ENCODE measurements at places on chromosomes 4 and X.

DNA sequence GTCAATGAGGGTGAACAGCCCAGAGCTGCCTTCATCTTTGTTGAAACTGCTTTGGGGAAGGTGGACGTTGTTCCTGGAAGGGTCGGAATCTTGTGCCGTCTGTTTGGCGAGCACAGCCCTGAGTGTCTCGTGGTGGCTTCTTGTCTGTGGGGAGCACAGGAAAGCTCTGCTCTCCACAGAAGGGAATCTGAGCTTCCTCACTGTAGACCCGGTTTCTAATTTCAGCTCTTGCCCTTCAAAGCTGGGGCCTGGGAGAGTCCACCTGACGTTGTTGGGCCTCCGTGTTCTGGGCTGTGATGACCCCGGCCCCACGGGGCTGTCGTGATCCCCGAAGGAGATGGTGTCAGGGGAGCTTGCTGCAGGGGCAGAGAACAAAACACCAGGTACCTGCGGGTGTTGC, 47.5 kb downstream of the SORCS2 start:
- no peak for DNase-seq

GRCh38 chrX:57906790-57907189, 3.5 kb downstream of the ZXDA start:
- no peak for DNase-seq

DNA sequence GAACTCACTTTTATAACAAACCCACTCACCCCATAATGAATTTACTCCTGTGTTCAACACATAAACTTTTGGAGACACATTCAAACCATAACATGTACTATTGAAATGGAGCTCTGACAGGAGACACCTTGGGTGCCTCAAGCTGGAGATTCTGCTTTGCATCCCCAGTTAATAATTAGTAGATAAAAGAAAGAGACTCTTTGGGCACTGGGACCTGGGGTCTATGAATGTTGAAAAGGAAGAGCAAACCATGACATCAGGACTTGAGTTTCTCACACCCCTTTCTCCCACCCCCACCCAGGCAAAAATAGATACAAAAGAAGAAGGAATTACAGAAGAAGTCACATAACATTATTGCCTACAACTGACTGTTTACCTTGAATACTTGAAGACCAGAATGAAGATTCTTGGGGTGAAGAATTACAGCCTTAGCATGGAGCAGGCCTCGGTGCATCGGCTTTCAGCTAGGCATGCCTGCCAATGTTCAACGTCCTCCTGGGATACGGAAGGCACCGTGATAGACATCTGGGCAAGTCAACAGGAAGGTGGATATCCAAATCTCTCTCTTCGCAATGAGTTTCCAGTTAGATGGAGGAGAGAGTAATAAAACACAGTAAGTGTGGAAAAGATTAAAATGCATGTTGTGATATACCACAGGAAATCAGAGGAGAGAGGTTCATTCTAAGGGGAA, 316.0 kb downstream of the TRIML1 start:
- DNase-seq, result no peak

DNA sequence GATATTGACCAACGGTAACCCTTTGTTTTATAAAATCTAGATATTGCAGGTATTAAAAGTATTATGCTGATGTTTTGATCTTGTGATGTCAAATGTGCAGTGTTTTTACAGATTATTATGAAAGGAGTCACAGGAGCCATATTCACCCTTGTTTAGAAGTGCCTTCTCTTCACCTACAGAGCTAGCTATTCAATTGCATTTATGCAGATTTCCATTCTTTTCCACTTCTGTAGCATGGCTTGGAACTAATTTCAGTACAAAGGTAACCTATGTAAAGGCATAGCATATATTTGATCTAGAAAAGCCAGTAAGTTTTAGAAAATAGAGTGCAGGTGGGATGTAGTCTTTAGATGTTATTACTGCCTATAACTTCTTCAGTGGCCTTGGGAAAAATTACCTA, 176.2 kb downstream of the GABRB1 start:
- DNase-seq, result no peak

DNA sequence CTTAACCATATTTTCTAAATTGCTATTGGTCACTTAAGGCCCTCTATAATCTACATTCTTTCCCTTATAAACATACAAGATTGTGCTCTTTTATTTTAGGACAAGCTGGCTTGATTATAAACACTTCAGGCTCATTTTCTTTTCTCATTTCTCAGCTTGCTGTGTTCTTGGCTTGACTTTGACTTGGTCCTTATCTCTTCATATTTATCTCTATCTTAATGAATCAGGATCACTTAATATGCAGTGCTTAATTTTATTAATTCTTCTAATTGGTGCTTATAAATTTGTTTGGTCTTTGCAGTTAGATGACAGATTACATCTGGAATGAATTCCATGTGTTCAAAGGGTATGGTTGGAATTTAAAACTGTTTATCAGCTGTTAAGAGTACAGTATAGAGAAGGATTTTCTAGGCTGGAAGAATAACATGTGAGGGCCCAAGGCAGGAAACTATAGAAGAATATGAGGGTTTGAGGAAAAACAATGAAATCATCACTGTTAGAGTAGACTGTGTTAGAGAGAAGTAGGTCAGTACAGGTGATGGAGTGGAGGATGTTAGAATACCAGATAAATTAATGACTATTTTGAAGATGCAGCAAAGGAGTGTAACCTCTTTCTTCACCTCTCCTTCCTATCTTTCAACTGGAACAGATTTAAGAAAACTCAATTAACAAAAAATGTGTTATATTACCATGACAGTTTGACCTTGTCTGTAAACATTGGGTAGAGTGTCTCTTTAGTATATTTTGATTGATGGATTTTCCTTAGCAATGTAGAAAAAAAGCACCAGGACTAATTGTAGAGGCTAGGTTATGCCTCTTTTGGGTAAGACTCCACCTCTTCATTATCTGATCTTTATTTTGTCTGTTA, 169.6 kb downstream of the RAPGEF2 start:
- DNase-seq, result no peak

- DNase-seq, result no peak
Observed at GRCh38 chr4:136017556-136017955, 1514.7 kb downstream of the PCDH18 start.

DNA sequence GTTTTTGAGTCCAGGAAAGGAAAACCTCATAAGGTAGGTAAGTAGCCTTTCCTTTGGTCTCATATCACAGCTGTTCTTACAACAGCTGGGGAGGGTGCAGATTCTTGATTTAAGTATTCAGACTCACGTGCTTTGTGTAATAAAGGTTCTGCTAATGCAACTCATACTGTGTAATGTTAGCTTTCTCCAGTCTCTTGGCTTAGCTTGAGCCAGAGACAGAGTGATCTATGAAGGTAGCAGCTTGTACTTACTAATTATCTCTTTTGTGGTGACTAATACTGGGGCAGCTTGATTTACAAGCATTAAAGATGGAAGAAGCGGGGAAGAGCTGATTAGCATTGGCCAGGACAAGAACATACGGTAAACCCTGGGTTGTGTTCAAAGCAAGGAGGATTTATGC, 80.3 kb downstream of the LNX1 start:
- DNase-seq, result no peak

DNA sequence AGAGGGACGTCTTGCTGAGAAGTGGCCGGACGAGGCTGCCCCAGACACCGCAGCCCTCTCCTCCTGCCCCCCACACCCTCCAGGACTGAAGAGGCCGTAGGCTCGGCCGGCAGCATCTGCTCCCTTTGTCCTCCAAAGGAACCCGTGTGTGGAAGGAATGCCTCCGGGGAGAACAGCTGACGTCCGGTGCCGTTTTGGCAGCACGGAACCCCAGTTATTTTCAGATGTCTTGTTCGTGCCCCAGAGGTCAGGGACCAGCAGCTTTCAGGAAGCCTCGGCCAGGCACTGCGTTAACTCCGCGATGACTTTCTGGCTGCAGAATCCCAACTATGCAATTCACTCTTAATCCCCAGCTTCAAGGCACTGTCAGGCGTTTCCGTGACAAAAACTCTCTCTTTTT, 10.9 kb upstream of the PPP2R3B start:
- no peak for DNase-seq

DNA sequence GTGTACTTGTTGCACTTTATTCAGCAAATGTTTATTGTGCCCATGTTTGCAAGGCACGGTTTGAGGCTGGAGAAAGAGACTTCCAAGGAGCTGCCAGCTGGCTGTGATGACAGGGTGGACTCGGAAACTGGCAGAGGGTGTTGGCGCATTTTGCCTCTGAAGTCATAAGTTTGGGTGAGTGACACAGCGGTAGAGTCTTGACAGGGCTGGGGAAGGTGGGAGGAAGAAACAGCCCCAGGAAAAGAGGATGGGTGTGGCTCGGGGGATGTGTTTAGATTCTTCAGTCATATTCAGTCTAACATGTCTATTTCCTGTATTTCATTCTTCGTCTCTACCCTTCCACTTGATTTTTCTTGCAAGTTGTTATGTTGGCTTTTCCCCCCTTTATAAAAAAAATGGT, 77.0 kb upstream of the STOX2 start:
- DNase-seq, result no peak

GRCh38 chr4:89357787-89358186, 50.2 kb upstream of the GPRIN3 start:
- no peak for DNase-seq

DNA sequence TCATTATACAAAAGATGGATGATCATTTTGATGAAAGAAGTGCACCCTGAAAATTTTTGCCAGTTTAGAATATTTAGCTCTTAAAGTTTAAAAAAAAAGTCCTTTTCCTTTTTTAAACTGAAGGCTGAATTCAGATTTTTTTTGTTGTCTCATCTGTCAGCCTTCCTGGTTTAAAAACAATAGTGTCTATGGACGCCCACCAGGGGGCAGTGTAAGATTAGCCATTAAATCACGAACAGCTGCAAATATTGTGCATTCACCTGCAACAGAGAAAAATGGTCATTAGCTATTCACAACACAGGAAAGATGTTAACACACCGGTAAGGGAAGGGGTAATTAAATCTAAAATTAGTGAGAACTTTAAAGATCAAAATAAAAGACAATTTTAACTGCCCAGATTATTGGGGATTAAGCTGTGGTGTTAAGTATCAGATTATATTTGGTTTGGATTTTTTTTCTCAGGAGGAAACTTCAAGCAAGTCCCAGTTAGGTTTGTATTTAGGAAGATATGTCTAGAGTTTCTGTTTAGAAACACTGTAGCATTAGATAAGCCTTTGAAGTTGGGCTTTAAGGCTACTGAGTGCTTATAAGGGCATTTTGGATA, 4.4 kb upstream of the CXorf38 start:
- DNase-seq, result peak; percentile 27

Measured in SJSA1 (cell line).